ENCODE measurements at places on chromosomes 11 and 22.

DNA sequence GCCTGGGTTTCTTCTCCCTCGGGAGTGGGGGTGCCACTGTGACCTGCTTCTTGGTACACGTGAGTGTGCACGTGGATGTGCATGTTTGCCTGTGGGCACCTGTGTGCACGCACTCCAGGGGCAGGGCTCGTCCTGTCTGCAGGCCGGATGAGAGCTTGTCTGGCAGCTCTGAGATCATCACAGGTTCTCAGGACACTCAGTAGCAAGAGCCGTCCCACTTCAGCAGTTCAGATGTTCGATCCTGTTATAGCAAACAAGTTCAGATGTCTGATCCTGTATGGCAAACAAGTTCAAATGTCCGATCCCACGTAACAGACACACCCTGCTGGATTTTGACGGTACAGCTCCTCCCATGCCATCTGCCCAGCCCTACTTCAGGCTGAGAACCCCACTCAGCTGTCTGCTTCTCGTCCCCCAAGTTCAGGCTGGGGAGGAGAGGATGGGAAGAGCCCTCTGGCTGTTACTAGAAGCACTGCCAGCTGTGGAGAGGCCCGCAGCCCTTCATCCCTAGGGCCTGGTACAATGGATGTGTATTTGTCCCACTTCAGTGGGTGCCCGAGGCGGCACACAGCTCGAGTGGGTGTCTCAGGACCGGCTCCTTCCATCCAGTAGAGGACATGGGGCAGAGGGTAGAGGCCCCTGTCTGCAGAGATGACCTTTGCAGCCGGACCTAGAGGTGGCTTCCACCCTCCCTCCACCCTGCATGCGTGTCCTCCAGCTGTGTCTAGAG is 1126.9 kb downstream of the BRD1 start:
- no peak for DNase-seq

GRCh38 chr11:19242179-19242932 is 1.6 kb upstream of the E2F8 start:
- no peak for DNase-seq

DNA sequence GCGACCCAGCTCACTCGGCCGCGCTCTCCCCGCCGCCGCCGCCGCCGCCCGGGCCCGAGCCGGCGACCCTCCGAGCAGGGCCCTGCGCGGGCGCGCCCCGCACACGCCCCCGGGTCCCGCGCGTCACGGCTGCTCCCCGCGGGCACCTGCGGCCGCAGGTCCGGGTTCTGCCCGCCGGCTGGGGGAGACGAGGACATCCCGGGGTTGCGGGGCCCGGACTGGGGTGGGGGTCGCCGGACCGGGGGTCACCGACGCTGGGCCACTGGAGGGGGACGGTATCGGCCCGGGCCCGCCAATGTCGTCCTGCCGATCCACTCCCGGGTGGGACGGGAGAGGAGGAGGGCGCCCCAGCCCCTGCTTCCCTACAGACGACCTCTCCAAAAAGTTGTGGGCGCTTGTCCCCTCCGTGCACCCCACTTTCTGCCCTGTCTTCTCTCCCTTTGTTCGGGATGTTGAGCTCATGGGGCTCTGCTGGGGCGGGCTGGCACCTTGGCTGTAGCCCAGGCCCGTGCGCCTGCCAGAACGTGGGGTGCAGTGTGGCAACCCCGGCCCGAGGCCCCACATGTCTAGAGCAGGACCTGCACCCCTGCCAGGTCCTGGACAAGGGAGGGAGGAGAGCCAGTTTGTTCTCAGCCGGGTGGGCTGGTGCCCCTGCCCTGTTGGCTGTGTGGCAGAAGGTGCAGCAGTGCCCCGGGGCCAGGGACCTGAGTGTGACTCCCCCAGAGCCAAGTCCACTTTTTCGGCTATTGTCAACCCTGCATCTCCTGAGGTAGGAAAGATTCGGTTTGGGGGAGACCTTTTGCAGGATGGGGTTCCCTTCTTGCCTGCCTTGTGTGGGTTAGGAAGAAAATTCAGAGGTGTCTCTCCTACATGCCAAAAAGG is 40.2 kb upstream of the CELSR1 start:
- no peak for DNase-seq

DNA sequence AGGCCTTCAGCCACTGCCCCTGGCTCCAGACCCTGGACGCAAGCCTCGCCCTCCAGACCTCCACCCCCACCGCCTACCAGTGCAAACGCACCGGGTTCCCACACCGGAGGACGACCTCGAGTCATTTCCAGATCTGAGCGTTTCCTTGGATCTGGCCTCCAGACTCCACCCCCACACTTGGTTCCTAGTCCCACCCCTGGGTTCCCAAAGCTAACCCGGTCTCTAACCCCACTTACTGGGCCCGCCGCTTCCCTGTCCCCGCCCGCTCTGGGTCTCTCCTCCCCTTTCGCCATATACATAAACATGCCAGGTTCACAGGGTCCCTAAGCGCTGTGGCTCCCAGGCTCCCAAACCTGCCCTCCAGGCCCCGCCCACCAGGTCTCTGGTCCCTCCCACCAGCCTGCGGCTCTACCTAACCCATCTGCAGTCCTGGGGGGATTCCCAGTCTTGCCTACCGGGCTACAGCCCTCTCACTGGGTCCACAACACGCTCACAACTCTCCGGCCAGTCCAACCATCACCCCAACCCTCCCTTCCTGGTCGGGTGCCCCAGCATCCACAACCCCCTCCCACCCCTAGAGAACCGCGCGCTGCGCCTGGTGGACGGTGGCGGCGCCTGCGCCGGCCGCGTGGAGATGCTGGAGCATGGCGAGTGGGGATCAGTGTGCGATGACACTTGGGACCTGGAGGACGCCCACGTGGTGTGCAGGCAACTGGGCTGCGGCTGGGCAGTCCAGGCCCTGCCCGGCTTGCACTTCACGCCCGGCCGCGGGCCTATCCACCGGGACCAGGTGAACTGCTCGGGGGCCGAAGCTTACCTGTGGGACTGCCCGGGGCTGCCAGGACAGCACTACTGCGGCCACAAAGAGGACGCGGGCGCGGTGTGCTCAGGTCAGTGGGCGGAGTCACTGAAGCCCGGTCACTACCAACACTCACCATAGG is 36.7 kb downstream of the CD6 start:
- no peak for DNase-seq

- no peak for DNase-seq
These were observed 93.6 kb downstream of the FEZ1 start for GRCh38 chr11:125402435-125402834.

- no peak for DNase-seq
These were observed 116.7 kb downstream of the MICAL3 start for GRCh38 chr22:17907748-17908051.

GRCh38 chr11:63547061-63547460 is 10.5 kb downstream of the PLAAT4 start:
- no peak for DNase-seq

DNA sequence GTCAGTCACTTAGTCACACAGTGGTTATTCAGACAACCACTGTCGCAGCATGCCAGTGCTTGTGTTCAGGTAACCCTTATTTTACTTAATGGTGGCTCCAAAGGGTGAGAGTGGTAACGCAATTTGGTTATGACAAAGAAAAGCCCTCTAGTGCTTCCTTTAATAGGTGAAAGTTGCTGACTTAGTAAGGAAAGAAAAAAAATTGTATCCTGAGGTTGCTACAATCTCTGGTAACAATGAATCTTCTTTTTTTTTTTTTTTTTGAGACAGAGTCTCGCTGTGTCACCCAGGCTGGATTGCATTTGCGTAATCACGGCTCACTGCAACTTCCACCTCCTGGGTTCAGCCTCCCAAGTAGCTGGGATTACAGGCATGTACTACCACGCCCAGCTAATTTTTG is 64.5 kb downstream of the C11orf91 start:
- no peak for DNase-seq

- DNase-seq = no peak
These were observed at the start of gene ANO9 for GRCh38 chr11:441418-442274. Gene ANO9, minus strand, starts transcription at chr11:442011. Its CDS starts 85 bp downstream, at chr11:441926.

- DNase-seq = no peak
These were observed 125.0 kb downstream of the ABTB2 start for GRCh38 chr11:34232807-34233206.

GRCh38 chr11:35304386-35304775 is 115.0 kb downstream of the SLC1A2 start:
- DNase-seq = no peak

- no peak for DNase-seq
These were observed 40.4 kb downstream of the GAB4 start for GRCh38 chr22:16967453-16968217.

DNA sequence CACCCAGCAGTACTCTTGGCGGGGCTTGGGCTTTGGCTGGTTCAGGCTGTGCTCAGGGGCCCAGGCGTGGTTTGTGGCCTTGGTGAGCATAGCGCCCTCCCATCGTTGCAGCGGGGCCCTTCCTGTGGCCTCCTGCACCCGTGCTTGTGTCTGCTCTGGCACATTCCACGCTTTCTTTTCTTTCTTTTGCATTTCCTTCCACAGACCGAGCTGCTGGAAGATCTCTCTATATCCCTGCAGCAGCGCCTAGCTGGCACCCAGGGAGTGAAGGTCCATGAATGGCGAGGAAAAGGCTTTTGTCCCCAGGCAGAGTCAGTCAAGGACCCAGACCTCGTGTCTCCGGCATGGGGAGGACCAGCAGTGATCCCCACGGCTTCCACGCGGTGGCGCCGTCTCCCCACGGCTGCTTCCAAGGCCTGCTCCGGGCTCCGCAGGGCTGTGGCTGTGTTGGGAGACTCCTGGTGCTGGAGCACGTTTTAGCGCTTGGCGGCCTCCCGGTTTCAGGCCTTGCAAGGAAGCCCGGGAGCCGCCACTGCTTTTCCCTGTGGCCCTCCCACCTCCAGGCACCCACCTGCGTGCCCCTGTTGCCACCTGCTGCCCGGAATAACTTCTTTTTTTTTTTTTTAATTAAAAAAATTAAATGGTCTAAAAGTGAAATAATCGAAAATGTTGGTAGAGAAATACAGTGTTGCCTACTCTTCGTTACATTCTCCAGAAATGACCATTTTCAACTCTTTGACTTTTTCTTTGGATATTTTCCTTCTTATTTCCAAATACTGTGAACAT is 28.5 kb downstream of the GLB1L2 start:
- DNase-seq = peak; percentile 44

GRCh38 chr22:33860386-33860785 is 59.9 kb downstream of the LARGE1 start:
- no peak for DNase-seq

DNA sequence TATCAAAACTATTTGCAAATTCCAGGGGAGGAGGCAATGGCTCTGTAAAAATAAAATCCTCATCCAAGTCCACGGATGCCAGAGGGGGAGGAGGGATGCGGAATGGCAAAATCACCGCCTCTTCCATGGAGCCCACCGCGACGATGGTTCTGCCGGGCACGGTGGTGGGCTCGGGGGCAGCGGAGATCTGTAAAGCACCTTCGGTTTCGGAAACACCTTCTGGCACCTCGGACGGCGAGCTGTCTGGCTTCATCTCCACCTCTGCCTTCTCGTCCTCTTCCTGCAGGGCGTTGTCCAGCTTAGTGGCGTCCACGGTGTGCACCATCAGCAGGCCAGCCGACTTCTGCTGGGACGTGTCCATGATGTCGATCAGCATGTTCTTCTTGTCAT is 87.7 kb downstream of the CTTN start:
- no peak for DNase-seq

GRCh38 chr22:27714068-27714467 is 87.5 kb downstream of the MN1 start:
- no peak for DNase-seq

DNA sequence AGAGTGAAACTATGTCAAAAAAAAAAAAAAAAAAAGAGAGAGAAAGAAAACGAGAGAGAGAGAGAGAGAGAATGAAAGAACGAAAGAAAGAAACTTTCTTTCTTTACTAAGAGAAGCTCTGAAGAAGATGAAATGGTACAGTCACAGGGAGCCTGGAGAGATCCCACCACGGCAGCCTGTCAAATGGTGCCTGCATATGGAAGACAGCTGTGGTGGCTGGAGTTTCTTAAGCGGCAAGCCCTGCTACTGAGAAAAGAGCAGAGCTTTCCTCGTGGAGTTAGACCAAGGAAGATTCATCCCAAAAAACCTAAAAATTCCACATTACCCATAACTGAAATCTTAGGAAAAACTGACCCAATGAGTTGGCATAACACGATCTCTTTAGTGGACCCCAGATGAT is 66.7 kb downstream of the MICAL3 start:
- no peak for DNase-seq

- DNase-seq = no peak
These were observed 780.6 kb downstream of the OPCML start for GRCh38 chr11:132751516-132752250.

DNA sequence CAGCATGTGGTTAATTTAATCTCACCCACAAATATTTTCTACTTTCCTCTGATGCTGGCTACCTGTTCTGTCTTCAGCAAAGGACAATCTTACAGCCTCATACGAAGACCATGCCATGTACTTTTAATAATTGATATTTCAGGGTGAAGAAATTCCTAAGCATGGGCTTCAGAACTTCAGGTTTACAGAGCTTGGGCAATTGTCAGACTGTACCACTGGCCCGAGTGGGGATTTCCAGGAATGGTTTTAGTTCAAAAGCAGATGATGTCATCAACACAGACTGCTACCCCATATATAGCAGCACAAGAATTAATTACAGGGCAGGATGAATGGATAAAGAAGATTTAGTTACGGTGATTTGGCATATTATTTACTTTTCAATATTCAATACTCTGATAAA is 171.8 kb downstream of the ETS1 start:
- DNase-seq = no peak

GRCh38 chr11:10405865-10406592 is 49.0 kb upstream of the AMPD3 start:
- DNase-seq = no peak

GRCh38 chr22:49965091-49966040 is 4.8 kb downstream of the PIM3 start:
- no peak for DNase-seq

GRCh38 chr11:3109921-3110706 is 52.9 kb upstream of the CARS1 start:
- DNase-seq = peak; percentile 16

DNA sequence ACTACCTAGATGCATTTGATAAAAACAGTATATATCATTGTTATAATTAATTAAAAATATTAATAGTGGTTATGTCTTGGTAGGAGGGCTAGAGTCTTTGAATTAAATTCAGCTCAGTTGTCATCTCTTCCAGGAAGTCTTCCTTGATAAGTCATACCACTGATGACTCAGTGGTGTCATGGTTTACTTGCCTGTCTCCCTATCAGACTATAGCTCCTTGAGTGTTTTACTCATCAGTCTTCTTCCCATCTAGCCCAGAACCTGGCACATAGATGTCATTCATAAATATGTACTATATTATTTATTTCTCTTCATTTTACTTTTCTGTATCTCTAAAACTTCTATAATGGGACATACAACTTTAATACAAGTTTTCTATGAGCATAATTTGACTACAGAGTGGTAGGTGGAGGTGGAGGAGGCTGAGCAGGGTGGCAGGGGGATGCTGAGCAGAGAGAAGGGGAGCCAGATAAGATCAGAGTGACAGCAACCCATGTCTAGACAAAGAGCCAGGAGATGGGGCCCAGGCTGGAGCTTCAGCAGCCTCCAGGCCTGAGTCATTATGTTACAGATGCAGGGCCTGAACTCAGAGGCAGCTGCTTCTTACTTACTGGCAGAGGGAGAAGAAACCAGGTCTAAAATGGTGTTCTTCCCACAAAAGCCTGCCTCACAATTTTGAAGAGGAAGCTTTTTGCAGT is 82.3 kb upstream of the PHOX2A start:
- no peak for DNase-seq

GRCh38 chr22:19429950-19430889 is 1.3 kb downstream of the HIRA start:
- DNase-seq = no peak

Measured in stimulated activated CD8-positive, alpha-beta memory T cell treated with anti-CD3 and anti-CD28 coated beads, Interleukin-7, amount 100 ng/mL, for 1 hour (primary cell).